ENCODE measurements at places on chromosomes 5 and 9.

DNA sequence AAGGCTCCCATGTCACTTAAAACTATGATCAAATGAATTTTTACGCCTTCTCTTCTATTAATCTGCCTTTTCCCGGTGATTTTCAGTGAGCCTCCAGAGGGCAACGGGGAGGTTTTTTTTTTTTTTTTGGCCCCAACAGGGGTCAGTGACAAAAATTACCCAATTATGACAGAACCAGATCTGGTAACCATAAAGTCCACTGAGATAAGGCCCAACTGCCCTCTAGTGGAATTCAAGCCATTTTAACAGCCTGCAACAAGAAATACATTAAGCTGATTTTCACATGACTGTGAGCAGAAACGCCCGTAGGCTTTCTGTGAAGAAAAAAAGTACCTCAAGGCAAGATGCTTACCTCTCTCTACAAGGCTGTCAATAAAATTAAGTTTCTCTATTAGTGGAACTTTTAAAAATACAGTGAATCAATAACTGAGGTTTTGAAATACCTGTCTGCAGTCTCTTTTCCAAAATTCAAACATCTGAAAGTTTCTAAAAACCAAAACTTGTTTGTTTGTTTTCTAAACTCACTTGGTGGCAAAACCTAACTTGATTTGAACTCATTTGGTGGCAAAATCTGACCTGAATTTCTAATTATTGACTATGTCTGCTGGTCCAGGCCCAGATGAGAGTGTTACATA lies 49.7 kb upstream of the FST start:
- DNase-seq, result no peak

DNA sequence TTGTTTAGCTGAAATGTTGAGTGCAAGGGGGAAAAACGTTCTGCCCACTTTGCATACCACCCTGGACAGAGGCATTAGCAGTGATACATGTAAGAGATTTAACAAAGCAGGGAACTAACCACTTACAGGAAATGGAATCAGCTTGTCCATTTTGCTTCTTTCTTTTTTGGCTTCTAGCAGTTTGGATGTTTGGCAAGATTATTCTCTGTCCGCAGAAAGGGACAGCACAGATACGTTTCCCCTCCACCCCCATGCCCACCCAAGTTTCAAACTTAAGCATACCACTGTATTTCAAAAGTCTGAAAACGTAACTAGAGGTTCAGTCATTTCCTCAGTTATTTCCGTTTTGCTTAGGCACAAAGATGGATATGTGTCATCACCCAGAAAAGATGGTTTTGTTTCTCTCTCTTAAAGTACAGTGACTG lies 118.4 kb downstream of the GDNF start:
- peak; percentile 48 for DNase-seq

DNA sequence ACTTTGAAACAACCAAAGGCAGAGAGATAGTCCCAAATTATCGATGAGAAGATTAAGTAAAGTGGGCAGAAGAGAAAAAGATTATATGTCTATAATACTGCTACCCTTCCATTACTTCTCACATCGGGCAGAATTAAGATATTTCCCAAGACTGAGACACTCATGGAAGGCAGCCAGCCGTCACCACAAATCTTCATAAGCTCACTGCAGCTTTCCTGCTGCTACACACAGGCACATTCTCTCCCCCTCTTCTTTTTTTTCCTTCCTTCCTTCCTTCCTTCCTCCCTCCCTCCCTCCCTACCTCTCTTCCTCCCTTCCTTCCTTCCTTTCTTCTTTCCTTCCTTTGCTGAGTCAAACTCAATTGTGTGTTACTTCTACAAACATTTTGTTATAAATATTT lies 58.7 kb upstream of the SPATA31C2 start:
- no peak for DNase-seq

- no peak for DNase-seq
Measured at GRCh38 chr5:669111-669841, 23.9 kb downstream of the TPPP start.

DNA sequence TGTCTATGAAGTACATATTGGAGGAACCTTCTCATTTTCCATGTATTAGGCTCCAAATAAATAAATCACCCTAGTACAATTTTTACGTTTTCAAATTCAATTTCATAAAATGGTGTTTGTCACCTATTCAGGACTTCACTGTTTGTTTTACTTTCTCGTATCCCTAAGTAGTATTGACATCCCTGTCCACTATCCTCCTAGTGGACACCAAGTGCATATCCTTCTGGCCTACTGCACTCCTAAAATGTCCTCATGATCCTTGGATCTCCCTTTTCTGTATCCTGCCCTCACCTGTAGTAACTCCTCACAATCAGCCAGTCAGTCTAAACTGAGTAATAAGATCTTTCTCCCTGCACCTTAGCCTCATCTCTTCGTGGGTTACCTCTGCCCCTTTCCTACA lies 539.9 kb downstream of the DMRTA1 start:
- DNase-seq, result no peak

GRCh38 chr5:170206958-170207357 lies 25.8 kb upstream of the C5orf58 start:
- no peak for DNase-seq

DNA sequence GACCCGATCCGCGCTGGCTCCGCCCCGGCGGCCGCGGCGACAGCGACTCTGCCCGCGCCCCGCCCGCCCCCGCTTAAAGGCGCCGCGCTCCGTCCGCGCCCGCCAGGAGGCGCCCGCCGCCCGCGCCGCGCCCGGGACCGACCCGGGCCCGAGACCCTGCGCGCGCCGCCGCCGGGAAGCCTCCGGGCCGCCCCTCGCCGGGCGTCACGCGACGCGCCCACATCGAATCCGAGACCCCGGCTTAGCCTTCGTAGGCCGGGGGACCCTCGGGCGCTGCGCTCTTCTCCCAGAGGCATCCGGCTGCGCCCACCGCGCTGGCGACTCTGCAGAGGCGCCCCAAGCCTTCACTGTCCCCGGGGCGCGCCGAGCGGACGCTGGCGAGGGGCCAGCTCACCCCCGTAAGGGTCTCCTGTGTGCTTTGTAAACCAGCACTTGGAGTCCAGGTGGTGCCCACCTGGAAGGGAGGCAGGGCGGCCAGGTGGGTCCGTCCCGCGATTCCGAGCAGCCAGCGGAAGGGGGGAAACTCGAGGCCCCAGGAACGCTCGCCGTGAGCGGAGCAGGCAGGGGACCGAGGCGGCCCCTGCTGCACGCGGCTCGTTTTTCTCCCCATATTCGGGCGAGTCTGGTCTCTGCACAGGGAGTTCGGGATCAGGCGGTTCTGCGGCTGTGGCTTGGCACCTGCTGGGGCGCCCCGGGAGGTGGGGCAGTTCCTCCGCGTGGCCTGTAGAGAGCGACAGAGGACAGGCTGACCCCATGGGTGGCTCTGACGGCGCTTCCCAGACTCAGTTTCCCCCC lies 423 bp upstream of the ABCA2 start:
- no peak for DNase-seq

DNA sequence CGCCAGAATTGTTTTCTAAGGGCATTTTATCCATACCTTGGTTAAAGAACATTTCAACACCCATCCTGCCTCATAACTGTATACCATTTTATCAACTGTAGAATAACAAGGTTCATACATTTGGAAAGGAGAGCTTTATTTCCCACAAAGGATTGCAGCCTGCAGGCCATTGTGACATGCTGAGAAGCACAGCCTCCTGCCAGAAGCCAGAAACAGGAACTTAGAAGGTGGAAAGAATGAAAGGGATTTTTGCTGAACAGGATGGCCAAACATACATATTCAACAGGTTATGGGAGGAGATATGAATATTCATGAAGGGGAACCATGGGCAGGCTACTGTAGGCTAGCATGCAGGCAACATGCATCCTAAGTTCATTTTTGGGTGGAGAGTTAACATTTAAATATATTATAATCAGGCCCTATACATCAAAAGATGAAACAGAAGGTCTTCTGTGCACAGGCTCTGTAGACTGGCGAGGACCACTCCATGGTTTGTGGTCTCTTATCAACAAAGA lies 59.9 kb upstream of the DIRAS2 start:
- DNase-seq, result no peak

GRCh38 chr5:143093452-143094086 lies 309.9 kb downstream of the NR3C1 start:
- no peak for DNase-seq

DNA sequence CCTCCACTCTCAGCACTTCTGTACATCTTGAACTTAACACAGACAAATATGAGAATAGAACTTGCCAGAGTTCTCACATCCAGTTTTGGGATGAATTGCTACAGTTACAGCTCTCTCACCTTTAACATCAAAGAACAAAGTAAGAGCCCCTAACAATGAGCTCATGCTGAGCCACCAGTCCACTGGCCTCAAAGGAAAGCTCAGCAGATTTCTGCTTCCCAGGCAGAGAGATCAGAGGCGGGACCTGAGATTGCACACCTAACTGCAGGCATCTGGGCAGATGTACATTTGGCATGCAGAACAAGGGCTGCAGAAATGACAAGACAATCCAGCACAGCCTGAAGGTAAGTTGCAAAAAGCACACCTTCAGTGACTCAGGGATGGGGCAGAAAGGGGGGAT lies 300.9 kb downstream of the MRPS30 start:
- DNase-seq, result no peak
